ENCODE measurements at places on chromosomes 5 and 9. TPM values are rescaled to one million over a fixed set of nuclear protein-coding genes. Genes with fewer than 3 reads are reported as not detected.

DNA sequence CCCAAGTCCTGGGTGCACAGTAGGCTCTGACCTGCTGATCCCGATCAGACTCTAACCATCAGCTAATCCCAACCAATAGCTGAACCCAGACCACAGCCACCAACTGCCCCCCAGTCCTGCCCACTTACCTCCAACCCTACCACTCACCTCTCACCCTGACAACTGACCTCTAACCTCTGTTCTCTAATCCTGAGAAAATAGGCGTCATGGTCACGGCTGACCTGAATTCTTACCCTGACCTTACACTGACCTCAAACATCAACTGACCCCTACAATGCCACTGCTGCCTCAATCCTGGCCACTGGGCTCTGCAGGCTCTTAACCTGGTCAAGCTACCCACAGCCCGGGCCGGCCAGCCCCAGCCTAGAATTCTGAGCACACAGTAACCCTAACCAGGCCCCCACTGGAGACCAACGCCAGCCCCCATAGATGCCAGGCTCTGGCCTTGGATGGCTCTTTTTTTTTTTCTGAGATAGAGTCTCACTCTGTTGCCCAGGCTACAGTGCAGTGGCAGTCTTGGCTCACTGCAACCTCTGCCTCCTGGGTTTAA lies 63.8 kb upstream of the ASS1 start:
- no peak for DNase-seq

- no peak for DNase-seq
Observed at GRCh38 chr5:65366655-65367054, 115.1 kb downstream of the ADAMTS6 start.

DNA sequence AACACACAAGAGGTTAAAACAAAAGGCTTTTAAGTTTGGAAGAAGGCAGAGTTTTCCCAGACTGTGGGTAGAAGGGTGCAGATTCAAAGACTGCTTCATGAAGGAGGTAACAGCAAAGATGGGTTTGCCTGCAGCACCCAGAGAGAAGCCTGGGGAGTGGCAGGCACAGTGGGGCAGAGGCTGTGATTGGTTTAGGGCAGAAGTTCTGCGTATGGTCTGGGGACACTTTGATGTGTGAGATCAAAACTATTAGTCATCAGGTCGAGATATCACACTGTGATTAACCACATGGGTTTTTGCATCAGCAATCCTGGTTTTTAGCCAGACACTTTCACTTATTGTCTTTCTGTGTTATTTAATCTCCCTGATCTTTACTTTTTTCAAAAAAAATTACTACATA lies 188.8 kb upstream of the GLRA1 start:
- no peak for DNase-seq

GRCh38 chr5:431001-431710 lies 11.8 kb upstream of the EXOC3 start:
- DNase-seq, result peak; percentile 49

DNA sequence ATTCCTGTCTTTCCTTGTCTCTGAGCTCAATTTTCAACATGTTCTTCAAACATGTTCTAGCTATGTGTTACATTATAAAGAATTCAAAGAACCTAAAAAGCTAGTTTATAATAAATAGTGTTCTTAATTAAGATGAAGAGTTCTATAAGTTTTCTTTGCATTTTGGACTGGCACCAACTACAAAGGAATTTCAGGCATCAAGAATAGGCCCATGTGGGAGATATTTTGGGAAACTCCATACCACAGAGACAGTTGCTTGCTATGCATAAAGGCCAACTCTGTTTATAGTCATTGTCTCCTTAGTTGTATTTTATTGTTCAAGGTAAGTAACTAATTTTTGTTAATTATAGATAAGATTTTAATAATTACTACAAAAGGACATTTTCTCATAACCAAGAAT lies 4.5 kb downstream of the SLF1 start:
- no peak for DNase-seq

ZNF454 gene
- 0.54 TPM for total RNA-seq

- DNase-seq, result no peak
Observed at GRCh38 chr9:2151171-2151570, 136.0 kb downstream of the SMARCA2 start.

DNA sequence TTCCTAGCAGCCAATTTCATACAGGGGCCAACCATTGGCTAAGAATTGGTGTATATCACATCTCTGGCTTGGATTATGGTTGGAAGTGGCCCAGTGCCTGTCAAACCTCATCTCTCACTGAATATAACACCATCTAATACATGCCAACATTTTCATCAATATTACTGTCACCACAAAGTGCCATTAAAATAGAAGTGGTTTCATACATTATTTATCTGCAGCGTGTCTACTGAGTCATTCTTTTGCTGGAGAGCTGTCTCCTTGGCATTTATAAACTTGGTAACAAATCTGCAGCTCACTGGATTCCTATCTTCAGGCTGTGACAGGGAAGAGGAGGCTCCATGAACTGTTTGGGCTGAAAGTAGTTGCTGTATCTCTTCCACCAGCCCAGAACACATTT lies 70.9 kb downstream of the PTTG1 start:
- no peak for DNase-seq

F2RL1 gene
- total RNA-seq, result 50.9 TPM

GRCh38 chr9:137989156-137989555 lies 111.6 kb downstream of the CACNA1B start:
- DNase-seq, result no peak

PAEP gene
- not detected for total RNA-seq

- no peak for DNase-seq
Observed at GRCh38 chr9:95820074-95820473, 55.4 kb upstream of the ERCC6L2 start.

DNA sequence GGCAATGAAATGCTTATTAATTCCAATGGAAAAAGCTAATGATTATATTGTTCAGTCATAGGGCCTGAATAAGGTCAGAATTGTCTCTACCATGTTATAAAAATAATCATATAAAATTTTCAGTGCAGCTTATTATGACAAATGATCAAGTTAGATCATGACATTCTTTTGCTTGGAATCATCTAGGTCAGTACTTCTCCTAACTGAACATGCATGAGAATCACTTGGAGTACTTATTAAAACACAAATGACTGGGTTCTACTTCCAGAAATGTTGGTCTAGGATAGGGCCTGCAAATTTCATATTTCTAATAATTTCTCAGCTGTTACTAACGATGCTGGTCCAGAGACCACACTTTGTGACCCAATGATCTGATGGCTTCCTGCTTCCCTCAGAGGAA lies 806.0 kb upstream of the ZNF608 start:
- DNase-seq, result no peak

DNA sequence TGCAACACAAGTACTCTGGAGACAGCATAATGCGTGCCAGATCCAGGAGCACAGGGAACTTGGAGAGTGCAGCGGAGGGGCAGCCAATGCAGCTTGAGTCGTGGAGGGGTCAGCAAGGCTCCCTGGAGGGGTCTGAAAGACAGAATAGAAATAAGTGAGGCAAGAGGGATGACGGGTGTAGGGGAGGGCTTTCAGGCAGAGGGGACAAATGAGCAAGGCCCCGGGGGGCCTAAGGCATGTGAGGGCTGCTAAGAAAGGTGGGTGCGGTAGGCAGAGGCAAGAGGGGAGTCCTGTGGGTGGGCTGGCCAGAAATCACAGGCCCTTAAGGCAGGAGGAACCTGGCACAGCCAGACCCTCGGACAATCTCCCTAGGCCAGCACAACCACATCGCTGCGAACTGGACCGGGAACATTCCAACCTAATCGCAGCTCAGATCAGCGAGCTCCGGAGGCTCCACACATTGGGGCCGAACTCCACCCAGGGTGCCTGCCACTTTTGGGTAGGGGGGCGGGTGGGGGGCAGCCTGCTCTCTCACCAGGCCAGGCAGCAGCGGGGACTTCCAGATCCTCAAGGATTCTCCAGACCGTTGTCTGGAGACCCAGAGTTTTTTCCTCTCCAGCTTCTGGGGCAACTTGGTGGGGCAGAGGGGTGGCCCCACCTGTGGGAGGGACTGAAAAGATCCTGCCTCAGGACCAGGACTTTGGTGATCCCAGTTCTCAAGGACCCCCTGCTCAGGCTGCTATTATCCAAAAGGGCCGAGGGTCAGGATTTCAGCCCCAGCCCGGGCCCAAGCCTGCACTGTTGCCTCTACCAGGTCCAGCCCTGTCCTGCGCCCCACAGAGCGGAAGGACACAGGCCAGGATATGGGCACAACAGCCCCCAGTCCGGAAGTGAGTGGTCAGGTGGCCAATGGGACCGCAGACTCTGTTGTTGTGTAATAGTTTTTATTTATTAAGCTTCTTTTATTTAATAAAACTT lies 22.7 kb upstream of the CYSTM1 start:
- DNase-seq, result no peak

DNA sequence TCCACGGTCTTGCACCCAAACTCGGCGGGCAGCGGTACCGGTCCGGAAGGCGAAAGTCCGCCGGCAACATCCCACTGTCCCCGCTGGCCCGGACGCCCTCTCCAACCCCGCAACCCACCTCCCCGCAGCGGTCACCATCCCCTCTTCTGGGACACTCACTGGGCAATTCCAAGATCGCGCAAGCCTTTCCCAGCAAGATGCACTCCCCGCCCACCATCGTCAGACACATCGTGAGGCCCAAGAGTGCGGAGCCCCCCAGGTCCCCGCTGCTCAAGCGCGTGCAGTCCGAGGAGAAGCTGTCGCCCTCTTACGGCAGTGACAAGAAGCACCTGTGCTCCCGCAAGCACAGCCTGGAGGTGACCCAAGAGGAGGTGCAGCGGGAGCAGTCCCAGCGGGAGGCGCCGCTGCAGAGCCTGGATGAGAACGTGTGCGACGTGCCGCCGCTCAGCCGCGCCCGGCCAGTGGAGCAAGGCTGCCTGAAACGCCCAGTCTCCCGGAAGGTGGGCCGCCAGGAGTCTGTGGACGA lies 33.3 kb downstream of the CD180 start:
- no peak for DNase-seq

DNA sequence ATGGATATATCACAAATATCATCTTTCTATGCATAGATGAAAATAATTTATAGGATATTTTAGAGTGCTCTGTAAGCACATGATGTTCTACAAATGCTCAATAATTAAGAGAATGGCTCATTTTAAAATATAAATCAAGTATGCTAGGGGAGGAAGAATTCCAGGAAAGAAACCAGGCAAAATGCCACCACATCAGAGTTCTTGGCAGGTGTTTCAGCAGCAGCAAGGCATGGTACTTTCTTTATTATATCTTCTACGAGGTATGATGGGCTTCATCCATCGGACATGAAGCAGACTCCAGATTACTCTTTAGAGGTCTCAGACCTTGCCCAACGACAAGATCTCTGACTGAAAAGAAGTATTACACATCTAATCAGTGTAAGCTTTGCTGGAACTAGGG lies 316.3 kb upstream of the ARRDC3 start:
- DNase-seq, result no peak

GRCh38 chr9:5857928-5858327 lies 25.0 kb upstream of the ERMP1 start:
- no peak for DNase-seq

GRCh38 chr9:72726947-72727346 lies 205.5 kb downstream of the TMC1 start:
- DNase-seq, result no peak

TAL2 gene
- 0.27 TPM for total RNA-seq

CDC23 gene
- total RNA-seq, result 18.9 TPM

DNA sequence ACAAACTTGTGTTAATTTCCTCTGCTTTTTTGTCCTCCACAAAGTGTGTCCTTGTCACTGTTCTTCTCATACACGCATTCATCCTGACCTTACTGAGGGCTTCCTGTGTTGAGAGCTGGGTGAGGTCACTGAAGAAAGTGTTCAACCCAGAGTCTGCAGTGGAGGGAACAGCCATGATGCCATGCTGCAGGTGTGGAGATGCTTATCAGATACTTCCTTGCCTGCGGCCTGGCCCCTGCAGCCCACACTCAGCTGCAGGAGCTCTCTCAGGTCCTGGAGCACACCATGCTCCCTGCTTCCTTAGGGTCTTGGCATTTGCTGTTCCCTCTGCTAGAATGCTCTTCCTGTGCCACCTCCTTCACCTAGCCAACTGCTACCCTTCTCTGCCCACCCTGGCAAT lies 108.1 kb upstream of the SPRY4 start:
- DNase-seq, result peak; percentile 17

DNA sequence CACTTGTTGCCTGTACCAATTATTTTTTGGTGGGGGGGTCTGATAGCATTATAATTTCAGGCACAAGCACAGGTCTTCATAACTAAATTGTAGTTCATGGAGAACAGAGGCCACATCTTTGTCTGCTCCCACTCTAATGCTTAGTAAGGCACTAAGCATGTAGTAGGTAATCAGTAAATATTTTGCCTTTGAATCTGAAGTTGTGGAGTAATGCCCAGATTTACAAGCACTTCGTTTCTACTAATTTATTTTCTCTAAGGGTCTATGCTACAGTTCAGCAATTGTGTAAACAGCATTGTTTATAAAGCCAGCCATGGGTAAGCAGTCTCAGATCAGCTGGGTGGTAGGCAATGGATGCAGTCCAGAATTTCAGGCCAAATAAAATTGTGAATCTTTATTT lies 78.6 kb downstream of the GRIA1 start:
- DNase-seq, result no peak

DNA sequence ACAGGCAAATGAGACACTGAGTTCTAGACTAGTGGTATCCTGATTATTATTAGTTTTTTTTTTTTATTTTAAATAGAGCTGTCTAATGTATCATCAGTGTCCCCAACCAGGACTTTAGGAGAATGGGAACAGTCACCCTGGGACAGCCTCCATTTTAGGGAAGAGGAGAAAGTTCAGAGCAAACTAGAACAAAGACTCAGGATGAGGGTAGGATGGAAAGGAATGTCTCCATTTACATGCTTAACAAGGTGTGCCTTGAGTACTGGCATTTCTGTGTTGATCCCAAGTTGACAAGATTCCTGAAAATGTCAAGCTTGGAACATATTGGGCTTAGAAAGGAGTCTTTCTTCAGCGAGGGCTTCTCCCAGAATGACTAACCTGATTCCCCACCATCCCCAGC lies 223.5 kb downstream of the ARRDC3 start:
- no peak for DNase-seq

DNA sequence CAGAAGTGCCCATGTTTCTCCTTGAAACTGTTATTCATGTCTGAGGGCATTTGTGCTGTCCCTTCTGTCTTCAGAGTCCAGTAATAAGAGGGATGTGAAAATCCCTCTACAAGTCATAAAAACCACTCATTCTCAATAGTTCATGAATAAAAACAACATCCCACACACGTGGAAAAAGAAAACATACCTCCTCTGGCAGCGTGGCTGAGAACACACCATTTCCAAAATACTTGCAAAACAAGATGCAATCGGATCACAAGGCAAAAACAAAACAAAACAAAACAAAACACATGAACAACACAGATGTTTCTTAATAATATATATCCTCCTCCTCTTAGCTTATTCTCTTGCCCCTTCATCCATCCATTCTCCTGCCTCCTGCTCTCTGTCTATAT lies 71.0 kb upstream of the EQTN start:
- no peak for DNase-seq

ZER1 gene
- total RNA-seq, result 73.2 TPM

SLC1A1 gene
- total RNA-seq, result not detected

PCDHB15 gene
- under 0.01 TPM for total RNA-seq

GRCh38 chr9:123445116-123445515 lies 89.1 kb downstream of the CRB2 start:
- no peak for DNase-seq

RGS7BP gene
- total RNA-seq, result not detected

Measured in hematopoietic multipotent progenitor cell (in vitro differentiated cells).